ENCODE measurements at places on chromosomes 4 and X.

- no peak for DNase-seq
Observed at GRCh38 chr4:77790146-77790545, 29.0 kb downstream of the CNOT6L start.

- no peak for DNase-seq
Observed at GRCh38 chrX:137482136-137482535, 83.8 kb upstream of the ZIC3 start.

- DNase-seq = no peak
Observed at GRCh38 chr4:145251391-145251790, 71.0 kb upstream of the OTUD4 start.

DNA sequence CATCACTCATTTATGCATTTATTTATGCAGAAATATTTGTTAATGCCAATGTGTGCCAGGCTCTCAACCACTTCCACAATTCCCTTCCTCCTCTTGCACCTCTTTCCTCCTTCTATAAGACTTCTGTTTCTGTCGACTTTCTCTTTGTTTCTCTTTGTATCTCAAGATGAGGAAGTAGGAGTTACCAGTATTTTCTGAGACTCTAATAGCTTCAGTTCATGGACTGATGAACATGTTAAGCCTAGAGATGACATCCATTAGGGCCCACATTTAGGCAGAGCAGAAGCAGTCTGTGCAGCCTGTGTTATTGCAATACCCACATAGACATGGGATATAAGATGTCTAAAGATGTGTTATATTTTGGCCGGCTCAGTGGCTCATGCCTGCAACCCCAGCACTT, 241.8 kb upstream of the SMIM31 start:
- no peak for DNase-seq

- DNase-seq = no peak
Observed at GRCh38 chr4:163523791-163524365, 29.4 kb downstream of the TMA16 start.

- DNase-seq = no peak
Observed at GRCh38 chrX:68461093-68461492, 27.8 kb upstream of the OPHN1 start.

- DNase-seq = no peak
Observed at GRCh38 chr4:39062094-39062769, at the start of gene KLHL5. Gene KLHL5 (plus strand): TSS chr4:39062232. CDS start chr4:39062653, 421 bp downstream.
